ENCODE measurements at places on chromosomes 16 and 17.

GRCh38 chr16:31513126-31513525 is 4.9 kb upstream of the RUSF1 start:
- no peak for DNase-seq

GRCh38 chr17:9729735-9730420 is 61.5 kb downstream of the DHRS7C start:
- no peak for DNase-seq

DNA sequence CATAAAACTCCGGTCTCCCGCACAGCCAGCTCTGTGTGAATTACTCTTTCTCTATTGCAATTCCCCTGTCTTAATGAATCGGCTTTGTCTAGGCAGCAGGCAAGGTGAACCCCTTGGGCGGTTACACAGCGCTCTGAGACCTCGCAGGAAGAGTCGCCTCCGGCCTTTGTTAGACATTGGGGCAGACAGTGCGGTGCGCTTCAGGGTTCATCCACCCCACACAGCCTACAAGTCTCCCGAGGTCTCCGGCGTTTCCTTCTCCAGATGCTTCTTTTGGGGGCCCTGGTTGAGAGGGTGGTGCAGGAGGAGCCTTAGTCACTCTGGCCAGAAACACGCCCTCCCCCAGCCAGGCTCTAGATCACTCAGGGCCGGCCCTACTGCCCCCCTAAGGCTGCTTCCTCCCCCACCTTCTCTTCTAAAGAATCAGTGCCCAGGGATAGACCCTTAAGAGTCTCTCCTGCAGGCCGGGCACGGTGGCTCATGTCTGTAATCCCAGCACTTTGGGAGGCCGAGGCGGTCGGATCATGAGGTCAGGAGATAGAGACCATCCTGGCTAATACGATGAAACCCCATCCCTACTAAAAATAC is 1.7 kb upstream of the MSRB1 start:
- no peak for DNase-seq

DNA sequence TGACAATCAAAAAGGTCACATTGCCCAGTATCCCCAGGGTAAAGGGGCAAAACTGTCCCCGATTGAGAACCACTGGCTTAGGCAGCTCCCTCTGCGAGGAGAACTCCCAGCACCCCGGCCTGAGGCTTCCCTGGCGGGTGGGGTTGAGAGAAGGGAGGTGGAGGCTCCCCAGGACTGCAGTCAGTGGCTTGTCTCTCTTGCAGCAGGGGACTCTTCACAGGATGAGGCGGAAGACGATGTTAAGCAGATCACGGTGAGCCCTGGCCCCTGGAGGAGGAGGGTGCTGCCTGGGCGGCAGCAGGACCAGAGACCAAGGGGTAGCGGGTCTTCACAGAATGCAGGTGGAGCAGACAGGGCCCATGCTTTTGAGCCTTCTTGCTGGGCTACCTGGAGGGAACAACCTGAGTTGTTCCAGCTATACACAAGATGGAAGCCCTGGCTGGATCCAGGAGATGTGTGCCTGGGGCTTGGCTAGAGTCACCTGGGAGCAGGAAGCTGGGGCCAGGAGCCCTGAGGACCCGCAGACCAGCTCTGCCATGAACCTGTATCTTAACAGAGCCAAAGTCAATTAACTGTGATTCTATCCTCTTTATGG is 16.8 kb downstream of the POLR3E start:
- DNase-seq = no peak

DNA sequence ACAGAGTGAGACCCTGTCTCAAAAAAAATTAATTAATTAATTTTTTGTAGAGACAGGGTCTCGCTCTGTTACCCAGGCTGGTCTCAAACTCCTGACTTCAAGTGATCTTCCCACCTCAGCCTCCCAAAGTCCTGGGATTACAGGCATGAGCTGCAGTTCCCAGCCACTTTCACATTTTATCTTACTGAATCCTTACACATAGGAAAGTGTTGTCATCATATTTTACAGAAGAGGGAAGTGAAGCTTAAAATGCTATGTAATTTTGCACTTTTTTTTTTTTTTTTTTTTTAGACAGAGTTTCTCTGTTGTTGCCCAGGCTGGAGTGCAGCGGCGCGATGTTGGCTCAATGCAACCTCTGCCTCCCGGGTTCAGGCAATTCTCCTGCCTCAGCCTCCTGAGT is 21.1 kb upstream of the ZNF629 start:
- no peak for DNase-seq

GRCh38 chr17:81181811-81182185 is 15.8 kb upstream of the AATK start:
- DNase-seq = no peak

- no peak for DNase-seq
Measured at GRCh38 chr17:37062021-37062420, 113.3 kb downstream of the AATF start.

- no peak for DNase-seq
Measured at GRCh38 chr16:19090916-19091315, 22.8 kb upstream of the ITPRIPL2 start.

- DNase-seq = no peak
Measured at GRCh38 chr17:55770196-55770870, 19.5 kb downstream of the PCTP start.

DNA sequence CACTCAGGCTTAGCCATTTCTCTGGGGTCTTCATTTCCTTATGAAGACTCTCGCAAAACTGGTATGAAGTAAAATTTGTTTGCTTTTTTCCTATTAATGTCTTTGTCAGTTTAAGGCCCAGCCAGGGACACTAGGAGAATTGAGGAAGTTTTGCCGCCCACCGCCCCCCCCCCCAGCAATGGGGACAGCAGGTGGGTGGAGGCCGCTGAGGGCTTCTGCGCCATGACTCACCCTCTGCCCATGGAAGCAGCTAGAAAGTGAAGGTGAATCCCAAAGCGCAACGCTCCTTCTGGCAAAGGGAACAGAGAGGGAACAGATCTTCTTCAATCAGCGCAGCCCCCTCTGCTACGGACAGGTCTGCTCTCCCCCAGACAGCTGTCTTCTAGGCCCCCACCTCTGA is 49.7 kb downstream of the MARF1 start:
- DNase-seq = no peak

DNA sequence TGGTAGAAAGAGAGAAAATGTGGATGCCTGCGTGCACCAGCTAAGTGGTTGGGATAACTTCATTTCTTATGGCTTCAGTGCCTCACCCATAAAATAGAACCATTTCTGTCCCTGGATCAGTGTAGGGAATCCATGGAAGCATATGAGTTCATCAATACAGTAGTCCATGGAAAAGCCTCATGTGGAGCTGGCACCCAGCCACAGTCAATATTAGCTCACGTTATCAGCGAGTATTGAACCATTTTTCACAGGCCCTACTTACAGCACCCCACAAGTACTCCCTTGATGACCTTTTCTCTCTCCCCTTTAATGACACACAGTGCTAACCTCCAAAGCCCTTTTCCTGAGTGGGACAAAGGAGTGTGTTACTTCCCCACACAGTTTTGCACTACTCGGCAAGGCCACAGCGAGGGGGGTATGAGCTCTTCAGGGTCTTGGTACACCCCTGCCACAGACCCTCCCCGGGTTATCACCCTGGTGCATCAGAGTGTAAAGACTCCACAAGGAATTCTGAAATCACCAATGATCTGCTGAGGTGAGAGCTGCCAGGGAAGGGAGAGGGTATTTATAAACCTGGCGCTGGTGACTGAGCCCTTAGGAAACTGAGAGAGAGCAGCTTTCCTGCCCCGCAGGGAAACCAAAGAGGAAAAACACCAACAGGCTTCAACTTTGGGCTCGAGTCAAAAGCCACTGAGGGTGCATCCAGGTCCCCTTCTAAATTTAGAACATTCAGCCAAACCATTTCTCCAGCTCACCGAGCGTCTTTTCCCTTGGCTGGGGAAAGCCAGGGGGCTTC is 36.9 kb downstream of the DYNLRB2 start:
- DNase-seq = no peak

DNA sequence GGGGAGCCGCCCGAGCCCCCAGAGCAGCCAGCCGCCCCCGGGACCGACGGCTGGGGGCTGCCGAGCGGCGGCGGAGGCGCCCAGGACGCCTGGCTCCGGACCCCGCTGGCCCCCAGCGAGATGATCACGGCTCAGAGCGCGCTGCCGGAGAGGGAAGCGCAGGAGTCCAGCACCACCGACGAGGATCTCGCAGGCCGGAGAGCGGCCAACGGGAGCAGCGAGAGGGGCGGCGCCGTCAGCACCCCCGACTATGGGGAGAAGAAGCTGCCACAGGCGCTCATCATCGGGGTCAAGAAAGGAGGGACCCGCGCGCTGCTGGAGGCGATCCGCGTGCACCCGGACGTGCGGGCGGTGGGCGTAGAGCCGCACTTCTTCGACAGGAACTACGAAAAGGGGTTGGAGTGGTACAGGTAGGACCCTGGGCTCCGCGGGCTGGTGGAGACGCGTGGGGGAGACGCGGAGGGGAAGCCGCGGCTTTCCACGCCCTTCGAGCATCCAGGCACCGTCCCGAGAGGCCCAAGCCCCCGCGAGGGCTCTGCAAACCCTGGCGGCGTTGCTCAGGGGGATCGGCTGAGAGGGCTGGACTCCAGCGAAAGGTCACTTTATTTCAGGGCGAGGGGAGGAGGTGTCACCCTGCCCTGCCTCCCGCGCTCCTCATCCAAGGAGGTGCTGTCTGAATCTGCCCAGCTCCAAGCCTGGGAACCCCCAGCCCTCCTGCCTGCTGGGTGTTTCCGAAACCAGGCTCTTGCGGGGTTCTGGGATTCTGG is 1.2 kb downstream of the HS3ST4 start:
- DNase-seq = no peak

GRCh38 chr17:72599891-72600290 is 479.1 kb downstream of the SOX9 start:
- DNase-seq = no peak

DNA sequence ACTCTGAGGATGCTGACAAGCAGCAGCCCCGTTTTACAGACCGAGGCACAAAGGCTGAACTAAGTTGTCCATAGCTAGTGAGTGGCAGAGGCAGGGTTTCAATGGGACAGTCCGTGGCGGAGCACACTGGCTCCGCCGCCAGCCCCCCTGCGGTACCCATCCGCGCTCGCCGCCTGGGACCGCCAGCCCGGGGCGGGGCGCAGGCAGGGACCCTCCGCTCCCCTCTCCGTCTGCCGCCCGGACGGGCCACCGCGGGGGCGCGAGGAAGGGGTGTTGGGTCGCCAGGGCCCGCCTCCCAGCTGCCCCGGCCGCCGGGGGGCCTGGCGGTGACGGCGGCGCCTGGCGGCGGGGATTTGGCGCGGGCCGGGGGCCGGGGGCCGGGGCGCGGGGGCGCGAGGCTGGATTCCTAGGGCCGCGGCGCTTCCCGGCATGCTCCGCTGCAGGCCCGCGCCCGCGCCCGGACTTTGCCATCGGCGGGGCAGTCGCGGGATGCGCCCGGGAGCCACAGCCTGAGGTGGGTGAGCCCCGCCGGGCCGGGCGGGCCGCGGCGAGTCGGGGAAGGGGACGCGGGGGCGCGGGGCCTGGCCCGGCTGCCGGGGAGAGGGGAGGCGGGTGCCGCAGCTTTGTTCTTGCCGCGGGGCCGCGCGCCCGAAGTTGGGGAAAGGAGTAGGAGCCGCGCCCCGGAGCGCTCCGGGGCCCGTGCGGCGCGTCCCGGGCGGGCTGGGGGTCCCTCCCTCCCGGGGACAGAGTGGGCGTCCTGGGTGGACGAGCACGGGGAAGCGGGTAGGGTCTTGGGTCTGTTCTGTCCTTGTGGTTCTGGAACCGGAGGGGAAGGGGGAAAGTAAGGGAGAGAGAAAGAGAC is at the start of gene TMEM98:
TSS of gene TMEM98 (plus strand) at position 430 of the 862 bp plus-strand sequence. CDS start 3,376 bp downstream, outside the sequence.
- no peak for DNase-seq

DNA sequence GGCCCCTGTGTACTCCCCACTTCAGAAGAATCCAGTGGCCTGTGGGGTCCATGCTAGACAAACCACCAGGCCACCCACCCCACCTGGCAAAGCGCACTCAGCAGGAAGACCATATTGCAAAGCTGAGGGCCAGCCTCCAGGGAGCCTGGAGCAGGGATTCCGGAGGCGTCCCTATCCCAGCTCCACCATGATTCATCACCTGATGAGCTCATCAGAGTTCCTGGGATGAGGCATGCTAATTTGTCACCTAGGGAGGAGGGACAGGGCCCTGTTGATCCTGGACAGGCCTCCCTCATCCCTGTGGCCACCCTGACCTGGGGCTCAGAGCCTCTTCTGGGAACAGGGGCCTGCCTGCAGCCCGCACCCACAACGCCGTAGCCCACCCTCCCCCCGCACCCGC is 131.6 kb upstream of the PLCG2 start:
- no peak for DNase-seq

DNA sequence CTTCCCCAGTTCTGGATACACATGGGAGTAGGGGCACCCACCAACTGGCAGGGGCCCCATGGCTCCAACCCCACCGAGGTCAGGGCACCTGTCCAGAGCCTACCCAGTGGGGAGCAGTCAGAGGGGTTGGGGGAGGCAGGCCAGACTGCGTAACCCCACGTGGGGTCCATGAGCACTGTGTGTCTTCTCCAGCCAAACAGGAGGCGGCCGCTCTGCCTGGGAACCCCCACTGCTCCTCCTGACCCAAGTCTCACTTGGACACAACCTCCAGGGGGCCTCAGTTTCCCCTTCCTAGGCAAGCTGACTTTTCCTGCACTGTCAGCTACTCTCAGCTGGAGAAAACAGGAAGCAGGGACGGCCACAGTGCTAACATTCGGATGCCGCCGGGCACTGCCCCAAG is 7.5 kb downstream of the ZNF469 start:
- DNase-seq = no peak

DNA sequence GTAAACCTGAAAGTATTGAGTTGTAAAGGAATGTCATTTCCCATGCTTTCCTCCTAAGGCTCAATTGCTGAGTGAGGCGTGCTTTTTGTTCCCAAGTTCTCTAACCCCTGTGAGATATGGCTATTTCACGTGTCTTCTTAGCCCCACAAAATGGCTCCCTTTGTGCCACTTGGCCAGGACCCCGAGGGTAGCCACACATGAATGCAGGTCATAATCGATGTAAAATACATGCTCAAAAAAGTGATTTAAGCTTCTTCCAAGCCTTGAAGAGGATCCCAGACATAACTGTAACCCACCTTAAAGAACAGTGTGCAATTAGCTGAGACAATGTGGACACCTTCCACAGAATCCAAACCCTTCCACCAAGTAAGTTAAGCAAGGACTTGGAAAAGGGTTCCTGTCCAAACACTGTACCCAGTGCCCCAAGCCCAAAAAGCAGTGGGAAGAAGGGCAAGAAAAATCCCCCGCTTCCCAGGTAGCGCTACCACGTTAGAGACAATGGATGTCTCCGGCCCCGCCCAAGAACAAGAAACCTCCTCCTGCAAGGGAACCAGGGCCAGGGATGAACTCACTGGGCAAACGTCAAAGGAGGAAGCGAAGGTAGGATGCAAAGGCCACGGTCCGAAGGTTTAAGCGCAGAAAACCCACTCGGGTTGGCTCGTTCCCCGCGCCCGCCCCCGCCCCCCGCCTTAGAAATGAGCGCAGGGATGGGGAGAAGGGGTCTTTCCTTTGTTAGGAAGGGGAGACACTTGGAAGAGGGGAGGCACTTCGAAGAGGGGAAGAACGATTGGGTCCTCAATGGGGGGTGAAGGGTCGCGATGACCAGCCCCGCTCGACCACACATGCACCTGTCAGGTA is 1.2 kb downstream of the JPT1 start:
- DNase-seq = no peak

Measured in iPS DF 6.9 (cell line).